ENCODE measurements at places on chromosomes 12 and 14.

- no peak for DNase-seq
Measured at GRCh38 chr12:56998981-56999380, 7.4 kb downstream of the ZBTB39 start.

GRCh38 chr14:61836184-61836583 lies 74.0 kb downstream of the SNAPC1 start:
- no peak for DNase-seq

GRCh38 chr14:94738751-94739150 lies 31.2 kb downstream of the GSC start:
- no peak for DNase-seq

- DNase-seq = no peak
Measured at GRCh38 chr12:8455727-8456360, at the start of gene CLEC6A. TSS of gene CLEC6A (plus strand) at chr12:8455962. CDS start at chr12:8456112, 150 bp downstream.

- DNase-seq = no peak
Measured at GRCh38 chr14:37251775-37252174, 54.0 kb downstream of the MIPOL1 start.

DNA sequence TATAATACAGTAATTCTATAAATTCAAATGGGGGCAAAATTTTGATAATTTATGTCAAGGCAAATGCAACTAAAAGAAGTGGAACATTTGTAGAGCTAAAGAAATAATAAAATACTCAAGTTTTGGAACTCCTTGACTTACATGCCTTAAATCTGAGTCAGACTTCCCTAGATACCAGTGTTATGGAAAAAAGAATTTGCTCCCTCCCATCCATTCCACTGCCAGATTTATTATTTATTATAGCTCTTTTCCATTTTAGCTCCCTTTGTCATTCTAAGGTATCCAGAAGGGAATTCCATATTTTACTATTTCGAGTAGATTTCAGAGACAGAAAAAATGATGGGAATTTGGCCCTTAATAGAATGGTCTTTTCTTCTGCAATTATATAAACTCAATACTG lies 44.0 kb downstream of the RHOJ start:
- no peak for DNase-seq

DNA sequence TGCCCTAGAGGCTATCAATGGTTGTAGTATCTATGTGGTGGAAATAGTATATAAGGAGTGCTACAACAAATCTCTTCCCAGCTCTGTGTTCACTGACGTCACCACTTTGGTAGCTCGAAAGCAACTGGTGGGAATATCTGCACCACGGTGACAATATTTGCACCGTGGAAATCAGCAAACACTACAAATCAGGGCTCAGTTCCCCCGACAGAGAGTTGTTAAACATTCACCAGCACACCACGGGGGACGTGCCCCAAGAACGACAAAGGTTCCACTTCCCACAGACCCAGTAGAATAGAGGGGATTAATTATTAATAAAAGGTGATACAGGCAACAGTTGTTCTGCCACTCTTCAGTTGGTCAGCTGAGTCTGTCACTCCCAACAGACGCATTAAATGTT lies 98.4 kb downstream of the CCDC60 start:
- no peak for DNase-seq

- no peak for DNase-seq
Measured at GRCh38 chr12:90069711-90070110, 361.1 kb upstream of the ATP2B1 start.

- DNase-seq = no peak
Measured at GRCh38 chr14:104356020-104356737, 217.8 kb downstream of the KIF26A start.

GRCh38 chr14:71403656-71404055 lies 496.4 kb downstream of the PCNX1 start:
- peak; percentile 32 for DNase-seq

GRCh38 chr12:49301760-49302159 lies 6.8 kb downstream of the PRPH start:
- DNase-seq = no peak

DNA sequence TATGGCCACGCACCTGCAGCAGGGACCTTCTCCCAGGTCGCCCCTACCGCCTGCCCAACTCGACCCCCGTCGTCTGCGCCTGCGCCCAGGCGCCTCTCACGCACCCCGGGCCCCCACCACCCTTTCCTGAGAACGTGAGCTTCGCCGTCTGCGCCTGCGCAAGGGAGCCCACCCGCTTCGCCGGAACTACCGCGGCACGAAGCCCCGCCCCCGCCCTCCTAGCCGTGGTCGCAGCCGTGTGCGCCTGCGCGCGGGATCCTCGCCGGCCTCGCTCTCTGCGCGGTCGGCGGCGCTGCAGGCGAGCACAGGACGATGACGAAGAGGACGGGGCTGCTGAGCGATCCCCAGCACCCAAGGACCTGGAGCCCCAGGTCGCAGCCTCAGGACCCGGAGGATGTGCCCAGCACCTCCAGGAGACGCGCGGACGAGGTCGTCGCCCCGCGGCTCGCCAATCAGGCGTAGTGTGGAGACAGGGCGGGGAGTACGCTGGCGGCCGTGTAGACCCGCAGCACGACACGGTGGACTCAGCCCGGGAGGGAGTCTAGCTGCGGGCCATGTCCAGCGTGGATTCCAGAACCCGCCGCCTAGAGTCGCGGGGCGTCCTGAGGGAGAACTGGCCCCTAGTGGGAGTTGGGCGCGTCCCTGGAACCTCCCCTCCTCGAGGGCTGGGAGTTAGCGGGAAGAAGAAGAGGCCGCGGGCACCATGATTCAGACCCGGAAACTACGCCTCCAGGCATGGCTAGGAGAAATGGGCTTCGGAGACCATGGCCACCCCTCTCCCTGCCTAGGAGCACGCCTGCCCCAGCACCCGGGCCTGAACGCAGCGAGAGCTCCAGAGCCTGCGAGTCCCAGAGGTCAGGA lies 1120.8 kb upstream of the TMEM132C start:
- peak; percentile 68 for DNase-seq

GRCh38 chr12:18221726-18222125 lies 39.6 kb upstream of the PIK3C2G start:
- DNase-seq = no peak

DNA sequence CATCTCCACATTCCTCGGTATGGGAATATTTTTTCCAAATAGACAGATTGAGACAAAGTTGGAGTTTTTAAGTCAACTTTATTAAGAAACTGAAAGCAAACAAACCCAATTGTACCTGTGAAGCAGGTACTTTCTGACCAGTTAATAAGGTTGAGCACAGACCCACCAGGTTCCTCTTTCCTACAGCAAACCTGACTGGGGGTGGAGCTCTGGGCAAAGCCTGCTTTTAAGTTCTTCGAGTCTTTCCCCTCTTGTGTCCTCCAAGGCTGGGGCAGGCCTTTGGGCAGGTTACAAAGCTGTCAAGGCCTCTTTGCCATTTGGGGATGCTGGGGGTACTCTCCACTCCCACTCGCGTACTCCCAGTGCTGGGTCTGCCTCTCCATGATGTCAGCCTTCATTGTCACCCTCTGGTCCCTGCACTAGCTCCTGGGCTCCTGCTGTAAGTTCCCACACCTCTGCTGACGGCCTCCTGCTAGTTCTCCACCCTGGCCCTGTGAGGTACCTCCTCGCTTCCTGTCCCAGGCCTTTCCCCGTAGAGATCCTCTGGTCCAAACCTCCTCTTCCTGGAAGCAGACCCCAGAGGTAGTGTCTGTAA lies 3.2 kb downstream of the KCNH3 start:
- no peak for DNase-seq

DNA sequence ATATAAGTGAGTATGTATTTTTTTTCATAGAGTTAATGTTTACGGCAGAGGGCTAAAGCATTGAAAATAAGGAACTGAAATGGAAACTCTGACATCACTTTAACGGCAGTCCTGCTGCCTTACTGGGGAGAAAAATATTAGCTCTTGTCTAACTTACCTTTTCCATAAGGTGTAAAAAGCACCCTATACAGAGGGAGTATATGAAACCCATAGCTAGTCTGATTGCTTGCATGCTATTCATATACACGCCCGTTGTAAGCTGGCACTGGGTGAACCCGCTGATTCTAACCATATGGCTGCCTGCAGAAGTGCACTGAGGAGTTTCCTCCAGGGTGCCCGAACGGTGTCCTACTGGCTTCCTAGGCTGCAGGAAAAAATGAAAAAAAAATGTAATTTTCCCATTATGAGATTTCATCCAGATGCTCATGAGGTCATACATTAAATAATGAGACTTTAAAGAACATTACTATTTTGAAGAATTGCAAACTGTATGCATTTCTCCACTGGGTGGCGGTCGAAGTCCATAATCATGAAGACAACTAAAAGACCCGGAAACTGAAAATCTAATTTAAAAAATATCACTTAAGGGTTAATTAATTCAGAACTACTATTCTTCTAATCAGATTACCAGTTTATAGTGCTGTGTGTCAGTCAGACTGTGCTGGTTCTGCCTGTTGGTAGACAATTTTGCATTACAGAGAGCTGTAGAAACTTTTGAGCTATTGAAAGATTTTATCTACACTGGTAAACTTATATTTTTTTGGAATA lies 144.7 kb downstream of the ALX1 start:
- DNase-seq = no peak

DNA sequence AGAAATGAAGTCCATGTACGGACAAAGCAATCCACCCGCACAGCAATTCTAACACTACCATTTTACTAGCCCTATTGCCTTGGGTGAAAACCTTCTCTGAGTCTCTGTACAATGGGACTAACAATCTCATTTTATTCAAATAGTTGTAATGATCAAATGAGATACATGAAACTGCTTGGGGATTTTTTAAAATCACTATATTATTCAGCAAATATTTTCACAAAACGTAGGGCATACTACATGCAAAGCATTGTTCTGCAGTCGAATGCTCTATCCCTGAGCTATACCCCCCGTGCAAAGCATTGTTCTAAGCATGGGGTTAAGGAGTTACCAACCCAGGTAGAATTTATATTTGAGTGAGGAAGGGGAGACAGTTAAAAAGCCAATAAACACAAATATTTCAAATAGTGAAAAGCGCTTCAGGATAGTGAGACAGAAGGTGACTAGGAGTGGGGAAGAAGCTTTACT lies 554 bp upstream of the ATF7 start:
- no peak for DNase-seq
